Pancreas (tissue), 10 donors: ENCODE measurements at places on chromosomes 16 and 17.

- no peak overlapping the region for H3K27ac ChIP-seq
- no peaks in the 10 kb centered on the region for H3K27me3 ChIP-seq
- peaks cover 7% of the 10 kb centered on the region for H3K36me3 ChIP-seq
- peak overlapping the region; percentile 33 for H3K4me3 ChIP-seq
Measured at GRCh38 chr16:66947302-66948065, 12.2 kb downstream of the CES2 start.

DNA sequence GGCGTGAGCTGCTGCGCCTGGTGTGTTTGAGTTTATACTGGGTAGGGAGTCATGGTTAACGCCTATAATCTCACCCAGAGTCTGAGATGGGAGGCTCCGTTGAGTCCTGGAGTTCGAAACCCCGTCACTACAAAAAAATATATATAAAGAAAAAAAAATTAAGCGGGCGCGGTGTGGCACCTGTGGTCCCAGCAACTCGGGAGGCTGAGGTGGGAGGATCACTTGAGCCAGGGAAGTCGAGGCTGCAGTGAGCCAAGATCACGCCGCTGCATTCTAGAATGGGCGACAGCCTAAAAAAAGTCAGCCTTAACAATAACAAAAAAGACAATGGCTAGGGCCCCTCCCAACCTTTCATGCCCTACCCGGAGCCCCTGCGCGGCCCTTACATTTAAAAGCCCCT, 17.2 kb upstream of the PRR14 start:
- no peak for DNase-seq
- H3K27me3 ChIP-seq, result no peaks in the 10 kb centered on the region
- H3K27ac ChIP-seq, result peak overlapping the region; percentile 88
- no peaks in the 10 kb centered on the region for H3K4me1 ChIP-seq
- no peaks in the 10 kb centered on the region for H3K36me3 ChIP-seq

DNA sequence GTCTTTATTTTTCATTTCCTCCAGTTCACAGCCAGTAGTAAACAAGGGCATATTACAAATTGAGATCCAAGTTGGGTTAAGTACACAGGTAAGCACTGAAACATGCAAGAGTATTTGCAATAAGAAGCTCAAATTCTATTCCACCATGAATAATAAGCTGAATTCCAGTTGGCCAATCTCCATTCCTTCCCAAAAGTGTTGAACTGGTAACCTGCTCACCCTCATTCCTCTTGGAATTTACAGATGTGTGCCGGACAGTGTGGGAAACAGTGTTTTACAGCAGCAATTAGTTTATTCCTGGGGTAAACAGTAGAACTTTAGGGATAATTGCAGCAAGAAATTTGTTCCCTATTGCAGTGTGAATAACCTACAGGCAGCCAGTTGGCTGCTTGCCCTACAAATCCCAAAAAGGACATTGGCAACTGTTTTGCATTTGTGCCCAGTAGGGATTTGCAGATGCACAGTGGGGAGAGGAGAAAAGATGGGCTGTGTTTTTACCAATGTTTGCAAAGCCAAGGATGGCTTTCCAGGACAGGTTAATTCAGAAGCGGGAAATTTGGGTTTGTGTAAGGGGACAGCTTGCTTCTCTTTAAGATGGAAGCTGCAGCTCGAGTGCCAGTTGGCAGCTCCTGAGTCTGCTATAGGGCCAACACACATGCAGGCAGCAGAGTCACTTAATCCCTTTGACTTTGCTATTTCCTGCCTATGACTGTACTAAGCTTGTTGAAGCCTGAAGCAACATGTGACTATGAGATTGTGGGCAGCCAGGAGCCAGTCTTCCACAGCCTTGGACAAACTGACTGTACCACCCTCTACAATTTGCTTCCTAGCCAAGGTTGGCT, 318.9 kb downstream of the MAP2K6 start:
- no peaks in the 10 kb centered on the region for H3K36me3 ChIP-seq
- no peak overlapping the region for H3K27ac ChIP-seq
- H3K4me3 ChIP-seq, result no peak overlapping the region
- H3K27me3 ChIP-seq, result no peaks in the 10 kb centered on the region
- H3K4me1 ChIP-seq, result peaks cover 5% of the 10 kb centered on the region

GRCh38 chr16:48537275-48537674, 72.7 kb downstream of the N4BP1 start:
- H3K4me3 ChIP-seq, result no peak overlapping the region
- no peak overlapping the region for H3K27ac ChIP-seq
- no peaks in the 10 kb centered on the region for H3K4me1 ChIP-seq
- H3K27me3 ChIP-seq, result no peaks in the 10 kb centered on the region
- peaks cover 9% of the 10 kb centered on the region for H3K36me3 ChIP-seq

DNA sequence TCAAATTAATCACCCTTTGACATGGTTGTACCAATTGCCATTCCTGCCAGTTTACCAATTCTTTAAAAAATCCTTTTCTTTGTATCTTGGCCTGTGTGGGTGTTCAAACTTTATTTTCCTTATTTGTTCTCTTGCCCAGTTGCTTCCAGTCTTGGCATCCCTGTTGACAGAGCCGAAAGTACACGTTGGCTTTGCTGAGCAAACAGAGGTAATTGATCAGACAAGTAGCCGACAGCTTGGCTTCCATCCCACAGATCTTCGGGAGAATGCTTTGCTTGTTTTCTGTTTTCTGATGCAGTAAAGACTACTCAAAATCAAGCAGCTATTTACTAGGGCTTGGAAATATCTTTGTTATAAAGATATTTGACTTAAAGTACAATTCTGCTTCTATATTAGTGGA, 506.8 kb upstream of the SALL1 start:
- DNase-seq, result peak; percentile 27
- H3K4me3 ChIP-seq, result no peak overlapping the region
- no peaks in the 10 kb centered on the region for H3K27me3 ChIP-seq

DNA sequence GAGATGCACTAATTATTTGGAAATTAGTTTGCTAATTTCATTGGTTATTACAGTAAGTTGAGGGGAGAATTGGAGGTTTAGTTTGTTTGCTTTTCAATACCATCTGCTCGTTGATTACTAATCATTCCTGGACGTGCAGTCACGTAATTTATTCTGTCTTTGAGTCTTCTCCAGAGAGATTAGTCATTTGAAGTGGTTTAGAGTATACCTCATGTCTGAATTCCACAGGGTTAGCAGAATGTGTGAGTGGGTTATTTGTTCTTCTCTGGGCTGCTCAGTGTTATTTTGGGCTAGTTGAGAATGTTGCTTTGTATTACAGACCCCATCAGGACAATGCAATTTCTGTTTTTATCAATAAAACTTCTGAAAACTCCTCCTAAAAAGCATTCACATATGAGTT, 265.0 kb downstream of the RBFOX1 start:
- no peaks in the 10 kb centered on the region for H3K4me1 ChIP-seq
- no peak overlapping the region for H3K4me3 ChIP-seq
- no peak overlapping the region for H3K27ac ChIP-seq
- no peaks in the 10 kb centered on the region for H3K27me3 ChIP-seq
- no peaks in the 10 kb centered on the region for H3K36me3 ChIP-seq
- no peak for DNase-seq

DNA sequence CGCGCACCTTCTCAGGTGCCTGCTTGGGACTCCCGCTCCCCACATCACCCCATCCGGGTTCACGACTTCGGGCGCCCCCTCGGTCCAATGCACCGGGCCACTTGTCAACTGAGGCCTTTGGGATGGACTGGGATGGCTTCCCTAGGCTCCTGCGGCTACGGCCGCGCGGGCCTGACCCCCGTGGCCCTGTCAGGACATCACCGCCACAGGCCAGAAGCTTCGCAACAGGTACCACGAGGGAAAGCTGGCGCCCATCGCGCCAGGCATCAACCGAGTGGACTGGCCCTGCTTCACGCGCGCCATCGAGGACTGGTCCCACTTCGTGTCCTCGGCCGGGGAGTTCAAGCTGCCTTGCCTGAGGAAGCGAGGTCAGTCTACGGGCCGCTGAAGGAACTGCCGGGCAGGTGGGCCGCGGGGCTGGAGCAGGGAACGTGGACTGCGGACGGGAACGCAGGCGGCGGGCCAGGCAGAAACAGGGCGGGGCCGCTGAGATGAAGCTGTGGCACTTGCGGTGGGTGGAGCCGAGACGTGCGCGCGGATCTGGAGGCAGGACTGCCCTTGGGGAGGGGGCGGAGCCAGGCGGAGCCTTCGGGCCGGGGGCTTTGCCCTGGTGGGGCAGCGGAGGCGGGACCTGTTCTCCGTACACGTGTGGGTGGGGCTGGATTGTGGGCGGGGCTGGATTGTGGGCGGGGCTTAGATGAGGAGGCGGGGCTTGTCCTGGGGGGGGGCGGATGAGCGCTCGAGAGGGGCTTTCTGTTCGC, 13.7 kb upstream of the CNGB1 start:
- H3K27me3 ChIP-seq, result no peaks in the 10 kb centered on the region
- peak overlapping the region; percentile 37 for H3K4me3 ChIP-seq
- DNase-seq, result peak; percentile 94
- H3K27ac ChIP-seq, result no peak overlapping the region
- H3K4me1 ChIP-seq, result peaks cover 2% of the 10 kb centered on the region

- no peaks in the 10 kb centered on the region for H3K27me3 ChIP-seq
- H3K36me3 ChIP-seq, result no peaks in the 10 kb centered on the region
- no peak overlapping the region for H3K4me3 ChIP-seq
- no peak overlapping the region for H3K27ac ChIP-seq
- H3K4me1 ChIP-seq, result peaks cover 6% of the 10 kb centered on the region
Measured at GRCh38 chr16:23575834-23576233, 18.3 kb downstream of the UBFD1 start.

GRCh38 chr17:31274252-31274651, 22.8 kb downstream of the OMG start:
- no peaks in the 10 kb centered on the region for H3K36me3 ChIP-seq
- DNase-seq, result no peak
- no peaks in the 10 kb centered on the region for H3K4me1 ChIP-seq
- no peak overlapping the region for H3K4me3 ChIP-seq
- H3K27me3 ChIP-seq, result no peaks in the 10 kb centered on the region
- H3K27ac ChIP-seq, result no peak overlapping the region

GRCh38 chr16:73069581-73070262, 21.8 kb upstream of the ZFHX3 start:
- H3K4me1 ChIP-seq, result peaks cover 6% of the 10 kb centered on the region
- no peak for DNase-seq
- no peaks in the 10 kb centered on the region for H3K36me3 ChIP-seq
- peak overlapping the region; percentile 92 for H3K27ac ChIP-seq

GRCh38 chr17:65345261-65346005, 208.3 kb downstream of the RGS9 start:
- no peaks in the 10 kb centered on the region for H3K36me3 ChIP-seq
- no peak for DNase-seq
- H3K4me1 ChIP-seq, result no peaks in the 10 kb centered on the region
- H3K27ac ChIP-seq, result no peak overlapping the region

- H3K4me1 ChIP-seq, result no peaks in the 10 kb centered on the region
- no peak overlapping the region for H3K27ac ChIP-seq
- no peak for DNase-seq
Measured at GRCh38 chr17:63024716-63025115, 58.7 kb downstream of the TANC2 start.

DNA sequence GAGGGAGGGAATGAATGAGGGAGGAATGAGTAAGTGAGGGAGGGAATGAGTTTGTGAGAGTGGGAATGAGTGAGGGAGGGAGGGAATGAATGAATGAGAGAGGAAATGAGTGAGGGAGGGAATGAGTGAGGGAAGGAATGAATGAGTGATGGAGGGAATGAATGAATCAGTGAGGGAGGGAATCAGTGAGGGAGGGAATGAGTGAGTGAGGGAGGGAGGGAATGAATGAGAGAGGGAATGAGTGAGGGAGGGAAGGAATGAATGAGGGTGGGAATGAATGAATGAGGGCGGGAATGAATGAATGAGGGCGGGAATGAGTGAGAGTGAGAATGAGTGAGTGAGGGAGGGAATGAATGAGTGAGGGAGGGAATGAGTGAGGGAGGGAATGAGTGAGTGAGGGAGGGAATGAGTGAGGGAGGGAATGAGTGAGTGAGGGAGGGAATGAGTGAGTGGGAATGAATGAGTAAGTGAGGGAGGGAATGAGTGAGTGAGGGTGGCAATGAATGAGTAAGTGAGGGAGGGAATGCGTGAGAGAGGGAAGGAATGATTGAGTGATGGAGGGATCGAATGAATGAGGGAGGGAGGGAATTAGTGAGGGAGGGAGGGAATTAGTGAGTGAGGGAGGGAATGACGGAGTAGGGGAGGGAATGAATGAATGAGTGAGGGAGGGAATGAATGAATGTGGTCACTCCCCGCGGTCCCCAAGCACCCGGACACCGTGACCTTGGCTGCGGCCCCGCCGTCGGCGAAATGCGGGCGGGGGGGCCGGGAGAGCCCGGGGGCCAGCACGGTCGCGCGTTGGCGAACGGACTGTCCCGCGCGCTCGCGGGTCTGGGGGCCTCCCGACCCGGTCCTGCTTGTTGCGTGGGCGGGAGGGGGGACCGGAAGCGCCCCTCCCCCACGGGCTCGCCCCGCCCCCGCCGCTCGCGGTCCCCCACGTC, 1.1 kb upstream of the UBE2I start:
- no peak for DNase-seq
- H3K36me3 ChIP-seq, result no peaks in the 10 kb centered on the region
- H3K4me1 ChIP-seq, result peaks cover 15% of the 10 kb centered on the region
- no peaks in the 10 kb centered on the region for H3K27me3 ChIP-seq
- peak overlapping the region; percentile 99 for H3K27ac ChIP-seq

DNA sequence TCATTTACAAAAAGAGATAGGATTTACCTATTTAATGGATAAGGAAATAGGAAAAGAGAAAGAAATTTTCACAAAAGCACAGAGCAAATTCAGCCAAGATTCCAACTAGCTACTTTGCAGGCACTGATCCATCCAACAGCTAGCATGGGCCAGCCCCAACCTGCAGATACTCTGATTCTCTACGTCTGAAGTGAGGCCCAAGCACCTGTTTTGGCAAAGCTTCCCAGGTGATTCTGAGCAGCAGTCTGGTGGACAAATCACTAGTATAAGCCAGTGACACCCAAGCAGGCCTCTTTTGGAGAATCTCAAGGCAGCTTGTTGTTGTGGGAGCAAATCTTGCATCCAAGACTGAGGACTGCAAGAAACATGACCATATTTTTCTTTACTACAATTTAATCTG, 20.9 kb upstream of the CALB2 start:
- no peaks in the 10 kb centered on the region for H3K4me1 ChIP-seq
- H3K4me3 ChIP-seq, result no peak overlapping the region
- H3K27ac ChIP-seq, result no peak overlapping the region
- no peak for DNase-seq

DNA sequence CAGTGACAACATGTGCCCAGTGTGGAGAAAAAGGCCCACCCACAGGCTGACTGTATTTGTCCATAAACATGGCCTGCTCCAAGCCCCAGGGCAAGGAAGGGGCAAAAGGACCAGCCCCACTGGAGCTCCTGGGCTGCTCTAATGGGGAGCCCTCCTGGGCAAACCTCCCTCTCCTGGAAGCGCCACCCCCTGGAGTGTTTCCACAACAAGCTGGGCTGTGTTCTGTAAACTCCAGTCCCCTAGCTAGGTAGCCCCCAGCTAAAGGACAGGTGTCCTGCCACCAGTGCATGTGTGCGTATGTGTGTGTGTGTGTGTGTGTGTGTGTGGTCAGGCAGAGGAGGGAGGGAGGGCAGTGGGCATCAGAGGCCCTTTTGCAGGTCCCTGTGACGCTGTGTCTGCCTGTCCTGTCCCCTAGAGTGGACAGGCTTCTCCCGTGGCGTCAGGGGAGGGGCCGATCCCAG, 11.3 kb upstream of the STAC2 start:
- H3K36me3 ChIP-seq, result no peaks in the 10 kb centered on the region
- peaks cover 3% of the 10 kb centered on the region for H3K27me3 ChIP-seq
- H3K27ac ChIP-seq, result no peak overlapping the region
- no peaks in the 10 kb centered on the region for H3K4me1 ChIP-seq
- DNase-seq, result no peak
